ENCODE measurements at places on chromosomes 6 and 20.

GRCh38 chr6:88650029-88650619 lies 313.3 kb downstream of the RNGTT start:
- no peak for DNase-seq

- no peak for DNase-seq
Measured at GRCh38 chr6:120771019-120771418, 563.3 kb downstream of the TBC1D32 start.

DNA sequence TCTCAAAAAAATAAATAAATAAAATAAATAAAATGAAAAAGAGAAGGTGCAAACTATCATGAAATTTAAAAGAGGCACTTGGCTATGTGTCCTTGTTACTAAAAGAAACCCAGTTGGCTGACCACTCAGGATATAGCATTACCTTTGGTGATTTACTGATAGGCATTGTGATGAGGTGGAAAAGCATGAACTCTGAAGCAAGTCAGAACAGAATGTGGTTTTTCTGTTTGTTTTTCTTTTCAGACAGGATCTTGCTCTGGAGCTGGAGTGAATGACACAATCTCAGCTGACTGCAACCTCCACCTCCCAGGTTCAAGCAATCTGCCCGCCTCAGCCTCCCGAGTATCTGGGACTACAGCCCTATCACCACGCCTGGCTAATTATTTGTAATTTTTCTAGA lies 31.9 kb downstream of the ZNF184 start:
- DNase-seq: no peak

GRCh38 chr20:5844063-5844681 lies 94.0 kb downstream of the SHLD1 start:
- peak; percentile 42 for DNase-seq

DNA sequence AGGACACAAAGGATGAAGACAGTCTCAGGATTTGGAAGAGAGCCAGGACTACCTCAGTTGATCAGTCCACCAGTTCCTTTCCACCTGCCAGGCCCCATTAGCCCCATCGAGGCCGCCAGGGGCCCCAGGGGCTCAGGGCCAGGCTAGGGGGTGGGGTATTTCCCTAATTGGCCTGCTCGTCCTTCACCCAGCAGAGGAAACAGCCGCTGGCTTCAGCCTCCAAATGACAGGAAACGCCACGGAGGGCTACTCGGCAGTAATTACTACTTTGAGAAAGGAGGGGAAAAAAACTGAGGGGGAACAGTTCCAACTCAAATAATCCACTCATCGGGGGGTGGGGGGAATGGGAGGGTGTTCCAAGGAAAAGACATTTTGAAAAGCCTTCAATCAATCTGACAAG lies 42.7 kb downstream of the MAFB start:
- DNase-seq: no peak

- DNase-seq: no peak
Measured at GRCh38 chr6:165679326-165679725, 16.3 kb upstream of the PDE10A start.

GRCh38 chr6:142932889-142933288 lies 12.1 kb downstream of the HIVEP2 start:
- no peak for DNase-seq

DNA sequence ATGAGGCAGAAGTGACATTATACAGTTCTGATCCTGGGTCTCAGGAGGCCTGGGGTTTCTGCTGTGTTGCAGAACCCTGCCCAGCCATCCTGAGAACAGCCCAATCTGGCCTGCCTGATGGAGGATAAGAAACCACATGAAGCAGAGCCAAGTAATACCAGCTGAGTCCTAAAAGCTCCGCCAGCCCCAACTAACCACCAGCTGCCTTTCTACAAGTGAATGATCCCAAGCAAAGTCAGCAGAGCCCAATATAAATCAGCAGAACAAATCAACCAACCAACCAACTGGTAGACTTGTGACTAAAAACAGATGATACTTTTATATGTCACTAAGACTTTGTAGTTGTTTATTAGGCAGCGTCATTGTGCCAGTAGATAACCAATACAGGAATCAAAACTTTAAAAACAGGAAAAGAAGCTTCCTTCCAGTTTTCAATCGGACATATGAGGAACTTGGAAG lies 52.1 kb downstream of the SNX5 start:
- no peak for DNase-seq

DNA sequence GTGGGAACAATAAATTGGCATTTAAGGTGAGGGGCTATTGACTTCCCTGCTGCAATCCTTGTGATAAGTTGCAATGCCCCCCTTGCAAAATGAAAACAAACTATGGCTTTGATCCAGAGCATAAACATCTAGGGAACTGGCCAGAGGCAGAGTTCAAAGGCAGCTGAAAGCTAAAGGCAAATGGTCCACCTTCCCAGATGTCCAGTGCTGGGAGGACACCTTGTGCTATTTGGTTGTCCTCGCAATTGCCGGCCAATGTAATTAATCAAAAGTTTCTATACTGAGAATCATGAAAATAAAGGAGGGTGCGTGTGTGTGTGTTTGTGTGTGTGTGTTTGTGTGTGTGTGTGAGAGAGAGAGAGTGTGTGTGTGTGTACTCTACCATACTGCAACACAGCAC lies 337.4 kb downstream of the CBLN4 start:
- no peak for DNase-seq

- no peak for DNase-seq
Measured at GRCh38 chr6:143598466-143599080, 79.2 kb upstream of the PHACTR2 start.

DNA sequence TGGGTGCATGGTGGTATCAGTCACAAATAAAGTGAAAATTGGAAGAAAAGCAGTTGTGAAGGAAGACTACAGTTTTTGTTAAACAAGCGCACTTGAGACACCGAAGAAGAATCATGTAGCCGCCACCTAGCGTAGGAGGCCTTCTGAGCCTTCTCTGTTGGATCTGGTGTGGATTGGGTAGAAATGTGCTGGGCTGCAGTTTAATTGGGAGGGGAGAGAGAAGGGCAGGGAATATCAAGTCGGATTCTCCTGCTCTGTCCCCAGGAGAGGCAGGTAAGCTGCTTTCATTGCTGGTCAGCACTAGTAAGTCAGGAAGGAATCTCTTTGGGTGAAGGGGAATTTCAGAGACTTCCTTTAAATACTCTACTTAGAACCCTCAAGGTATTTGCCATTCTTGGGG lies 1.2 kb upstream of the FABP7 start:
- DNase-seq: no peak

GRCh38 chr6:30555816-30556065 lies 548 bp downstream of the GNL1 start:
- no peak for DNase-seq

Measured in RWPE1 (cell line).